ENCODE measurements at places on chromosomes 7 and 10. TPM values are rescaled to one million over a fixed set of nuclear protein-coding genes. Genes with fewer than 3 reads are reported as not detected.

MAT1A gene
- total RNA-seq: not detected

CTAGE8 gene
- not detected for total RNA-seq

MRC1 gene
- total RNA-seq: not detected

ZNF438 gene
- 1.9 TPM for total RNA-seq

GRCh38 chr7:4744391-4745264 is 30.8 kb upstream of the AP5Z1 start:
- peak; percentile 81 for DNase-seq
- H3K27ac ChIP-seq: peak overlapping the region; percentile 93
- peaks cover 49% of the 10 kb centered on the region for H3K4me1 ChIP-seq
- no peaks in the 10 kb centered on the region for H3K27me3 ChIP-seq
- H3K4me3 ChIP-seq: peak overlapping the region; percentile 87

Measured in natural killer cell treated with Interleukin-12 subunit alpha and Interleukin-12 subunit beta and Interleukin-15 and Interleukin-18, amount 100 ng/mL, for 72 hours (primary cell).